Activated T-helper 1 cell treated with Interleukin-2 at 50 U/mL for 16 hours (primary cell): ENCODE measurements at places on chromosomes 12 and 14.

GRCh38 chr14:64762044-64763034 lies 58.1 kb downstream of the PLEKHG3 start:
- DNase-seq: peak; percentile 30

- no peak for DNase-seq
Observed at GRCh38 chr12:59823567-59823966, 227.7 kb downstream of the SLC16A7 start.

GRCh38 chr12:54750-55535 lies 11.6 kb upstream of the IQSEC3 start:
- DNase-seq: no peak

DNA sequence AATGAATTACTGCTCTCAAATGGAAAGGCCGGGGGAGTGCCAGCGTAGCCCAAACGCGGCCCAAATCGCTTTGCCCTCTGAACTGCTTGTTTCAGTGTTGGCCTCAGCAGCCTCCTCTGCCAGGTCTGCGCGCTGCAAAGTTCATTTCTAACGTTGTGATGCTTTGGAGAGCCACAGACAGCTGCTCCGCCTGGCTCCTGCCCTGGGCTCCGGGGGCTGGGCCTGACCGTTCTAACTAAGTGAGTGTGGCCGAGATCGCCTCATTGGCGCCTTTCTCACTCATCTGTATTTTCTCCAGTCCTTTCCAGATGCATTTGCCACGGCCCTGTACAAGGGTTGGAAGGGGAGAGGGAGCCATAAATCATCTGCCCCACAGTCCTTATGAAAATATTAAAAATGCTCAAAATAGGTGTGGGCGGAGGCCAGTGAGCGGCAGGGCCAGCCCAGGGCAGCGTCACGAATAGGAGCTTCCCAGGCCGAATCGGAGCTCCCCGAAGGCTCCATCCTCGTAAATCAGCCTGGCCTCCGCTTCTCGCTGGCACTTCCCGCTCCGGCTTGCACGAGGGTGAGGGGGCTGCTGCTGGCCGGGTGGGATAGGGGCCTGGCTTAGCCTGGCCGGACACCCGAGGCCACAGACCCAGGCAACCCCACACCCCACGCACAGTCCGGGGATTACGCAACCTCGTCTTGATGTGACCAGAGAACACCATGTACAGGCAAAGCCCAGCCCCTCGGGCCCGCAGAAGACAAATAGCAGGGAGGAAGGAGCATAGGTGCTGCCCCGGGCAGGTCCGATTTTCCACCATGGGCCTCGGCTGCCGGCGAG lies 196.6 kb upstream of the DIO3 start:
- no peak for DNase-seq

- DNase-seq: no peak
Observed at GRCh38 chr14:37974421-37974820, 233.3 kb upstream of the SSTR1 start.

DNA sequence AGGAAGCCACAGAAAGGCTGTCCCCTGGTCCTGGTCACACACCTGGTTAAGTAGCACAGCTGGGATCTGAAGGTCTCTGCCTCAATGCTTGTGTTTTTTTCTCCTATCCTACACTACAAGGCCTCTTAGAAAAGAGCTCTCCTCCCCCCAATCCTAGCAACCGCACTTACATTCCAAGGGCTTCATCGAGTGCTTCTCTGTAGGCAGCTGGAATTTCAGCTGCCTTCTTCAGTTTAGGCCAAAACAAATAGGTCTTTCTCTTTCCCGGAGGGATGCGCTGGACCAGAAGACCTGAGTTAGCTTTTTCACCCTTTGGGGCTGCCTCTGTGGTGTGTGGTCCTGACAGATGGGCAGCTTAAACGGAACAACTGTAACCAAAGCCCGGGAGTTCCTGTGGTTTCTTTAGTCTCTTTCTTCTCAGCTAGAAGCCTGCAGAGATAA lies 109.7 kb downstream of the GPATCH2L start:
- DNase-seq: no peak

DNA sequence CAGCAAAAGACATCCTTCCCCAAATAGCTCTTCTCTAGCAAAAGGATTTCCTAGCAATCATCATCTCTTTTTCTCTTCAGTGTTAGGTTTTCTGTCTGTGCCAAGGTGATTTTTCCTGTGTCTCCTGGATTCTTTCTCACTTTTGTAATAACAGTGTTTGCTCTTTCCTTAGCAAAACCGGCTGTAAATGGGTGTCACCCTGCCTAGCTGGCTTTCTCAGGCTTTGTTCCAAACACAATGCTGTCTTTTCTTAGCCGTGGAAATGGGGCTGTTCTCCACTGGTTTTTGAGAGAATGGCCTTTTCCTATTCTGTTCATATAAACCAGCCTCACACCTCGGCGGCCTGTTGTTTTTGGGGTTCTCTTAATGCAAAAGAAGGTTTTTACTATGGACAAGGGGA lies 21.9 kb downstream of the JDP2 start:
- no peak for DNase-seq

- no peak for DNase-seq
Observed at GRCh38 chr12:75528272-75528671, 16.9 kb upstream of the KRR1 start.

DNA sequence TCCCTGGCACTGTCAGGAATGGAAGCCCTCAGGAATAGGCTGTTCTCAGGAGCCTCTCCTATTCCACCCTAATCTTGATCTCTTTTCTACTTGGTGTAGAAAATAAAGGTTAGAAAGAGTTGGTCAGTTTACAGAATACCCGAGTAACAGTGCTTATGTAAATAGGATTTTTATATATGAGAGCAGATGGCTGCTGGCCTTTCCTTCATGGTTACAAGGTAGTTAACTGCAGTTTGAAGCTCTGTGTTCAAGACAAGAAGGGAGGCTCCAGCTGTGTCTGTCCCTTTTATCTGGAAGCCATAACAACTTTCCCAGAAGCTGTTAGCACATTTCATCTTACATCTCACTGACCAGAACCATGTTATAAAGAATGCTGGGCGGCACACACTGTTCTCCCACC lies 23.1 kb downstream of the BBOF1 start:
- DNase-seq: no peak

DNA sequence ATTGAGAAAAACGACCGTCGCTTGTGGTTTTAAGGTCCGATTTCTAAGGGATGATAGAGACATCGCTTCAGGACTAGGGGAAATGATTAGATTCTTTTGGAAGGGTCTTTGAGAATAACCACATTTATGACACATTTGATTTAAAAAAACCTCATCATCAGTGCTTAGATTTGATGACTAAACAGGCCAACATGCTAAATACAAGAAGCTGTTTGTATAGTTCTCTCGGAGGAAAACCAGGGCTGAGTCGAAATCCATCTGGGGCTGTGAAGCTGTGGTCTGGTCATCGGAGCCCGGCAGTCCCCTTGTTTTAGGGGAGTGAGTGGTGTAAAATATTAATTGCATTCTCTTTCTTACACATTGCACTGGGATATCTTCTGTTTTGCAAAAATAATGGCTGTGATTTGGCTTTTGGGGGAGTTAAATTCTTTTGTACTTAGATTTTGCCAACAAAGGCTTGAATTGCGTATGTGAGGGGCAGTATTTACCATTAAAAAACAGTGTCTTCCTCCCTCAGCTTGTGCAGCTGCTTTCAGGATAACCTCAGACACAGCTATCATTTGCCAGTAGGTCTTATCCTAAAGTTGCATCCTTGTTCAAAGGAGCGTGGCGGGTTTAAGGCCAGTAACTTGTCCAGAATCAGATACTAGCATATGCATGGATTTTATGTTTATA lies 550 bp downstream of the GNG2 start:
- no peak for DNase-seq

DNA sequence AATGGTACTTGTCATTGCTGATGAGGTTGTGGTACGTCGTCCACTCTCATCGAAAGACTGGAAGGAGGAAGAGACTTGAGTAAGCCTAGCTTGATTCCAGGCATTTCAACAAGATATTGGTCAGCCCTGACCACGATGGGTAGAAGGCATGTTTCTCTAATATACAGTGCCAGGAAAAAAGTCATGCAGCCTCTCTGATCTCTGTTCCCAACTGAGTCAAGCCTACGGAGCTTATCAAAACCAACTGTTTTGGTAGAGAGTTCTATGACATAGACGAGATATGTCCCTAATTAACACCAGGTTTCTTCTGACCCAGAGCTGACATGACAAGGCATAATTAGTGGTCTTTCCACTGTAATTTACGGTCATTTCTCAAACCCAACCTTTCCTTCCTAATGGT lies 58.5 kb downstream of the NIN start:
- DNase-seq: no peak

- no peak for DNase-seq
Observed at GRCh38 chr12:28563936-28564335, 373.7 kb downstream of the CCDC91 start.

DNA sequence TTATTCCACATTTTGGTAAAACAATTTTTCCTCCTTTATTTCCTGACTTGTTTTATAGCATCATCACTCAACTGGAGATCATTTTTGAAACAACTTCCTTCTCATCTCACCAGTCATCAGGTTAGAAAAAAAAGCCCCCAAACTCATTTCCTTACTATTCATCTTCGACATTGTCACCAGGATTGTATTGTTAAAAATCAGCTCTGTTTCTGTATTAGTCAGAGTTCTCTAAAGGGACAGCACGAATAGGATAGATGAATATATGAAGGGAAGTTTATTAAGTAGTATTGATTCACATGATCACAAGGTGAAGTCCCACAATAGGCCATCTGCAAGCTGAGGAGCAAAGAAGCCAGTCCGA lies 392.6 kb downstream of the FUT8 start:
- no peak for DNase-seq

GRCh38 chr12:27652174-27652763 lies 44.0 kb upstream of the REP15 start:
- no peak for DNase-seq

DNA sequence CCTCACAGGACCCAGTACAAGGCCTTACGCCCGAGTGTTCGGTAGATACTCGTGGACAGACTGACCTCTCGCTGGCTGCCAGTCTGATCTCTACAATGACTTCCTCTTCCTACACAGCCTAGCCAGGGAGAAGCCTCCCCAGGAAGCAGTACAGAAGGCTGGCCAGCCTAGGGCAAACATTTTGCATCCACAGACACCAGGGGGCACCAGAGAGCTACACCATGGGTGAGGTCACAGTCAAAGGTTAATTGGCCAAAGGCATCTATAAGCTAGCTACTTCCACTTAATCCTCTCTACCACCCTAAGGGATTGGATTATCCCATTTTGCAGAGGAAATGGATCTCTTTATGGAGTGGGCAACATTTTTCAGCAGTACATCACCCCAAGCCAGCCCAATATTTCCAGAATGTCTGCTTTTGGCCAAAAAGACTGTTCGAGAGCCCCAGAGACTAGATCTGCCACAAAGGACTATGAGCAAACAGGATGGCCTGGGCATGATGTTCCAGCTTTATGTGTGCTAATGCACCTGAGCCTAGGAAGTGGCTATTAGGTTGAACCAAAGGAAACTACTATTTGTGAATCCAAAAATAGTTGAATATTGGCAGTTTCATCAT lies 14.6 kb upstream of the PNMA1 start:
- peak; percentile 77 for DNase-seq

- no peak for DNase-seq
Observed at GRCh38 chr12:38961683-38962082, 56.3 kb upstream of the CPNE8 start.

GRCh38 chr12:84924981-84925380 lies 12.4 kb upstream of the SLC6A15 start:
- DNase-seq: no peak

DNA sequence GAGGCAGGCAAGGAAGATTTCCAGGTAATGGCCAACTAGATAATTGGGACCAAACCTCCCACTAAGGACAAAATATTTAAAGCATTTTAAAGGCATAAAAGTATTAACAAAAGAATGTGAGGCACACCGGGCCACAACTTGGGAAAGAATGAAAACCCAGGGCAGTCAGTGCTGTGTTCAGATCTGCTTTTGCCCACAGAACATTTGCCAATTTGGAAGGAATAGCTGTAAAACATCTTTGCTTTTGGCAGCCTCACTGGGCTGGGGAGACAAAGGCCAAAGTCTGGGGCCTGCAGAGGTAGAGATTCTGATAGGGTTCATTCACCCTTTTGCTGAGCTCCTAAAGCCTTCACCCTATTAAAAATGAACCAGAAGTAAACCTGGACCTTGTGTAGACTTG lies 82.3 kb downstream of the SYNE3 start:
- no peak for DNase-seq

DNA sequence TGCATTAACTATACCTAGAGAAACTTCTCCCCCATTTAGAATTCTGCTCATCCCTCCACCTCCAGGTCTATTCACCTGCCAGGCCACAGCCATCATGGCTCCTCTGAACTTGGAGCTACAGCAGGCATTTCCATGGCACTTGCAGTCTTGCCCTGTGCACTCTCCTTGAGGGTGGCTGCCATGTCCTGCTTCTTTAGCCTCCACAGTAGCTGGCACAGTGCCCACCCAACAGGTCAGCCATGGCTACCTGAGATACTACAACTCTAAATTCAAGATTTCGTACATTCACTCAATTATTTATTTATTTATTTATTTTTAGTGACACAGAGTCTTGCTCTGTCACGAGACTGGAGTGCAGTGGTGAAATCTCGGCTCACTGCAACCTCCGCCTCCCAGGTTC lies 46.5 kb downstream of the GCH1 start:
- DNase-seq: no peak
